ENCODE measurements at places on chromosomes 6 and 20. TPM values are rescaled to one million over a fixed set of nuclear protein-coding genes. Genes with fewer than 3 reads are reported as not detected.

The MMUT gene
- 23.3 TPM for total RNA-seq

The FHL5 gene
- total RNA-seq, result 40.1 TPM

The COL12A1 gene
- total RNA-seq, result 44.3 TPM

GRCh38 chr6:123875784-123876183 lies 72.1 kb downstream of the NKAIN2 start:
- H3K4me3 ChIP-seq, result no peak overlapping the region
- no peak for DNase-seq
- H3K4me1 ChIP-seq, result no peaks in the 10 kb centered on the region
- no peak overlapping the region for H3K27ac ChIP-seq
- no peaks in the 10 kb centered on the region for H3K27me3 ChIP-seq

- no peak overlapping the region for H3K27ac ChIP-seq
- no peaks in the 10 kb centered on the region for H3K36me3 ChIP-seq
- no peak overlapping the region for H3K4me3 ChIP-seq
- H3K4me1 ChIP-seq, result peaks cover 6% of the 10 kb centered on the region
- DNase-seq, result no peak
- H3K27me3 ChIP-seq, result no peaks in the 10 kb centered on the region
Observed at GRCh38 chr6:31042806-31043205, 32.5 kb downstream of the MUC22 start.

- DNase-seq, result no peak
- no peak overlapping the region for H3K27ac ChIP-seq
- H3K4me3 ChIP-seq, result no peak overlapping the region
- no peaks in the 10 kb centered on the region for H3K36me3 ChIP-seq
- H3K27me3 ChIP-seq, result no peaks in the 10 kb centered on the region
- H3K4me1 ChIP-seq, result no peaks in the 10 kb centered on the region
Observed at GRCh38 chr6:51301962-51302361, 483.3 kb downstream of the TFAP2B start.

DNA sequence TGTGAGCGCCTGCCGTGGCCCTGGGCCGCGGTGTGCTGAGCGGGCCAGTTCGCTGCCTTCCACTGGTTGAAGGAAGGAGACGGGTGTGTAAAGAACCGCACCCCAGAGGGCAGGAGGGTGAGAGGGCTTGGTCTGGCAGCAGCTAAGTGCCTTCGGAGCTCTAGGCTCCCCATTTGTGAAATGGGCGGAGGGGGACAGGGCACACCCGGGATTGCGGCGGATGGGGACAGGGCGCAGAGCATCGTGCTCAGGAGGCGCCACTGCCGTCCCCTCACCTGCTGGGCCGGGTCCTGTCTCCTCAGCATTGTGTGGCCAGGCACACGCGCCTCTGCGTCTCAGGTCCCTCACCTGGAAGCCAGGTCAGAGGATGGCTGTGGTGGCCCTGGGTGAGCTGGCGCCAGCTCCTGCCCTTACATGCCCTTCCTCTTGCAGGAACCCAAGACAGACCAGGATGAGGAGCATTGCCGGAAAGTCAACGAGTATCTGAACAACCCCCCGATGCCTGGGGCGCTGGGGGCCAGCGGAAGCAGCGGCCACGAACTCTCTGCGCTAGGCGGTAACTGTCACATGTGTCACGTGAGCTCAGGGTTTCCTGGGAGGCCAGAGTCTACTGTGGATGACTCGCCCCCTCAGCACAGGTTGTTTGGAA lies 3.1 kb downstream of the ADRM1 start:
- no peaks in the 10 kb centered on the region for H3K27me3 ChIP-seq
- H3K36me3 ChIP-seq, result peaks cover 60% of the 10 kb centered on the region

GRCh38 chr20:62822788-62823651 lies 6.2 kb downstream of the COL9A3 start:
- H3K4me3 ChIP-seq, result no peak overlapping the region
- peaks cover 19% of the 10 kb centered on the region for H3K27me3 ChIP-seq
- H3K36me3 ChIP-seq, result no peaks in the 10 kb centered on the region
- H3K4me1 ChIP-seq, result peaks cover 16% of the 10 kb centered on the region
- DNase-seq, result no peak

- H3K4me3 ChIP-seq, result no peak overlapping the region
- no peaks in the 10 kb centered on the region for H3K4me1 ChIP-seq
- peaks cover 4% of the 10 kb centered on the region for H3K27me3 ChIP-seq
- no peak overlapping the region for H3K27ac ChIP-seq
Observed at GRCh38 chr6:89917216-89917615, 22.9 kb downstream of the GJA10 start.

DNA sequence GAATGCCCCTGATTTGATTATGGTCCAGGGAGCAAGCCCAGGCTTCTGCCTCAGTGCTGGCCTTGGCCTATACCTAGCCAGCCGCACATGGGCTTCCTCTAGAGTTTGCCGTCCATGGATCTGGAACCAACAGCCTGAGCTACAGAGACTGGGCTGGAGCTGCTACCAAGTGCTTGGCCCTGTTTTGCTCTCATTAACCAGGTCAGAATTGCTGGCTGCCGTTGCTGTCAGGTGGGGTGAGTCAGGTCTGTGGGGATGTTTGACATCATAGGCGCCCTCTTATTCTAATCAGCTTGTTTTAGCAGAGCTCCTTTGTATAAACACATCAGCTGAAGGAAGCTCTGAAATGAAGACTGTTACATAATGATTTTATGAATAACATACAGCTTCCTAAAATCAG lies 83.1 kb upstream of the PHACTR2 start:
- no peaks in the 10 kb centered on the region for H3K4me1 ChIP-seq
- H3K4me3 ChIP-seq, result no peak overlapping the region
- H3K27ac ChIP-seq, result no peak overlapping the region
- no peak for DNase-seq
- no peaks in the 10 kb centered on the region for H3K36me3 ChIP-seq
- no peaks in the 10 kb centered on the region for H3K27me3 ChIP-seq

DNA sequence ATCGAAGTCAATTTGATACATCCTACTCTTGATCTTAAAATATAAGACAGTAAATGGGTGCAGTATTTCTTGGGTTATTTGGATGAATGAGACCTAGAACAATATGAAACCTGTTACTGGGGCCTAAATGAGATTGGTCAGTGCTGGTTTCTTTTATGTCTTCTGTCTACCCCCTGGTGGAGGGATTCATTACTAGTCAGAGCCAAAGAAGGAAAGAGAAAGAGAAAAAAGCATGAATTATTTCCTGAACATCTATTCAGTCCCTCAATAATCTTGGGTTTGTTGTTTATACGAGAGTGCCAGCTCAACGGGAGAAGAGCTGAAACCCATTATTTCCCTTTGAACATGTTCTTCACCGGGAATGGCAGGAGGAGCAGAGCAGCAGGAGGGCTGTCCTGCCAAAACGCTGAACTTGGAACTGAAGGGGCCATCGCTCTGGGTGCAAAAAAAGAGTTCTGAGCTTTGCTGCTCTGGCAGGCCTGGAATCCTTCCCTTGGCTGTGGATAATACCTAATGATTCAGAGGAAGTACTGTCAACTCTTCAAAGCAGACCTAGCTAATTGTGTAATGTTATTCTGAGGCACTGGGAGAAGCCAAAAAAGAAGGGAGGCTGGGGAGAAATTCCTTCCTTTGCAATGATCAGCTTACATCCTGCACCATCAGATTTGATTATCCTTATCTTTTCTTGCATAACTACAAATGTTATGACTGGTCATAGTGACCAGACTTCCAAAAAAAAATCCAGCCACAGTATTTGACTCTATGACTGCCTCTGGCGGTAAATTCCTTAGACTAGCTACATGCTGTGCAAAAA lies 72.0 kb downstream of the BLOC1S5 start:
- DNase-seq, result no peak
- H3K4me3 ChIP-seq, result no peak overlapping the region
- H3K4me1 ChIP-seq, result peaks cover 4% of the 10 kb centered on the region
- H3K27ac ChIP-seq, result no peak overlapping the region
- no peaks in the 10 kb centered on the region for H3K27me3 ChIP-seq

DNA sequence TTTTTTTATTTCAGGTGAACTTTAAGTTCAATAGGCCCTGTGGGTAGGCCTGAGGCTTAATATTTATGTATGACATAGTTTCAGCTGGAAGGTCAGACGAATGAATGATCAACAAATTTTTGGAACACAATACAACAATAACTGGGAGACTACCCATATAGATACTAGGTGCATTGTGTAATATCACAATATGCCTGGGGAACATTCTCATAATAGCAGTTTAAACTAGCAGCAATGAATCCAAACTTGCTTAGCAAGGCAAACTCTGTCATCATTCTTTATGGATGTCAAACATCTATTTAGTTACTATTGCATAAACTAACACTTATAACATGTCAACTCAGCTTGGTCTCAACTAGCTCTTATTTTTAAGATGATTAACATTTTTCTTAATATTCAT lies 49.3 kb downstream of the ELOVL4 start:
- no peaks in the 10 kb centered on the region for H3K4me1 ChIP-seq
- DNase-seq, result no peak
